ENCODE measurements at places on chromosomes 16 and 17. TPM values are rescaled to one million over a fixed set of nuclear protein-coding genes. Genes with fewer than 3 reads are reported as not detected.

Gene G6PC1
- not detected for total RNA-seq

Gene TCAP
- total RNA-seq: 0.19 TPM

Gene PMFBP1
- total RNA-seq: not detected

Gene CETP
- total RNA-seq: 0.56 TPM

Gene C1QL1
- total RNA-seq: not detected

Gene SPATA32
- total RNA-seq: under 0.01 TPM

Gene PABPN1L
- total RNA-seq: not detected

Gene TMEM238L
- total RNA-seq: not detected

Gene PHKB
- total RNA-seq: 58.7 TPM

Gene SNX20
- not detected for total RNA-seq

Gene HLF
- under 0.01 TPM for total RNA-seq
